ENCODE measurements at places on chromosomes 1 and 21.

GRCh38 chr1:95179205-95179986 lies 54.6 kb upstream of the RWDD3 start:
- no peak for DNase-seq

DNA sequence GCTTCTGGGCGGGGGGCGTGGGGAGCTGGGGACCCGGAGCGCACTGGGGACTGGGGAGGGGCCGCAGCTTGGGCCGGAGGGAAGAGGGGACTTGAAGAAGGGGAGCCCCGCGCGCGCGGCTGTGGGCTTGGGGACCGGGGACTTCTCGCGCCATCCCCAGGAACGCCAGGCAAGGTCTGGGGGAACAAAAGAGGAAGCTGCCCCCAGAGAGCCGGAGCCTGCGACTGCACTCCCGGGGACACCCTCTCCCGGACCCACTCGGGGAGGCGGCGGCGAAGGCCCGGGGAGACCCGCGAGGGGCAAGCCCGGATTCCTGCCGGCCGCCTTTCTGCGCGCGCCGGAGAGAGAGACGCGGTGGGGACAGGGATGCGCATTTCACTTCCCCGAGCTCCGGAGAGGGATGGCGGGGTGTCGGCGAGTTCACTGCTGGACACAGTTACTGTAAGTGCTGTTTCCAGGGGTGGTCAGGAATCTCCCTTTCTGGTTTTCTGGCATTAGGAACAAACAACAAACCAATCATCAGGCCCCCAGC lies 732 bp downstream of the ABCG1 start:
- peak; percentile 64 for DNase-seq

- no peak for DNase-seq
Observed at GRCh38 chr1:67919274-67920072, 86.2 kb upstream of the GNG12 start.

DNA sequence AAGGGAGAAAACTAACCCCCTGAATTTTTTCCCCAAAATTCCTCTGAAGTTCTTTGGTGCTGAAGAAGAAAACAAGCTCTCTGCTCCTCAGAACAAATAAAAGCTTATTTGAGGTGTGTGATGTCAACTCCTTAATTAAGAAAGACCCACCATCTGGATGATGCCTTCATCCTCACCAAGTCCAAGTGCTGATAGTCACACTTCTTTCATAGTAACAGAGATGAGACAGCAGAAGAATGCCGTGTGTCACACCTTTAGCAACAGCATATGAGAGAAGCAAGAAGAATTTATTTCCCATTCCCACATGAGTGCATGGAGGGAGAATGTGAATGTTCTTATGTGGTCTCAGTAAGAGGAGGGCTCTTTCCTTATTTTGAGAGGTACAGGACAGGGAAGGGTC lies 91.2 kb downstream of the TGFB2 start:
- no peak for DNase-seq

DNA sequence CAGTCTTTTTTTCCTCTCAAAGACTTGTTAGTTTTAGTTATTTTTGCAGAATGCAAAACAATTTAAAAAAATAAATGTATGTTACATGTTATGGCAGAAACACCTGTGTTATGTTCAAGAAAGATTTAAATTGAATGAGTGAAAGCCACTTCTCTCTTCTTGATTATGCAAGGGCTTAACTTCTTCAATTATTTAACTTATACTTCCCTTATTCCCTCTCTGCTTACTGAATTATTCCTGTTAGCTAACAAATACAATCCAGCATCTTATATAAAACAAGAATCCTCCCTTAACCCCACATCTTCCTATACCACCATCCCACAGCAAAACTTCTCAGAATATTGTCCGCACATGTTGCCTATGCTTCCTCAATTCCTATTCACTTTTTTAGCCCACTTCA lies 10.7 kb upstream of the FCER1A start:
- DNase-seq = no peak

- DNase-seq = no peak
Observed at GRCh38 chr1:109547463-109548320, 723 bp upstream of the GNAI3 start.

- no peak for DNase-seq
Observed at GRCh38 chr1:30060738-30061137, 662.6 kb downstream of the MATN1 start.

- no peak for DNase-seq
Observed at GRCh38 chr1:177476676-177477075, 305.9 kb downstream of the BRINP2 start.

- peak; percentile 61 for DNase-seq
Observed at GRCh38 chr21:43211072-43211759, 42.4 kb downstream of the CRYAA start.

DNA sequence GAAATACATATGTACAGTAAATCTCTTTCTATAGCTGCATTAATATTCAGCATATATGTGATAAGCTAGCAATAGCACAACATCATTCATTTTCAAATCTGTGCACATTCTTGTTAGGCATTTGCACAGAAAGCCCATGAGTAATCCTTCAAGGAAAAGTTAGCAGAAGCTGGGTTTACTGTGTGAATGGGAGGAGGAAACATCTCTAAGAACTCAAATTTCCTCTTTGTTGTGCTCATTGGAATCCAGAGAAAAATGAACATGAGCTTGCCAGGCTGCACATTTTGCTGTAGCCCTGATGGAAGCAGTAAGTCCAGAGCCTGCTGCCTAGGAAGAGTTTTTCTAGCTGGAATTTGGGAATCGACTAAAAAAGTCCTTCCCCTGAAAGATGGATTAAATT lies 214.2 kb upstream of the FOXD3 start:
- DNase-seq = no peak

- DNase-seq = no peak
Observed at GRCh38 chr1:245807954-245808719, 653.4 kb downstream of the KIF26B start.

- DNase-seq = no peak
Observed at GRCh38 chr1:211347077-211347844, 20.6 kb downstream of the TRAF5 start.

DNA sequence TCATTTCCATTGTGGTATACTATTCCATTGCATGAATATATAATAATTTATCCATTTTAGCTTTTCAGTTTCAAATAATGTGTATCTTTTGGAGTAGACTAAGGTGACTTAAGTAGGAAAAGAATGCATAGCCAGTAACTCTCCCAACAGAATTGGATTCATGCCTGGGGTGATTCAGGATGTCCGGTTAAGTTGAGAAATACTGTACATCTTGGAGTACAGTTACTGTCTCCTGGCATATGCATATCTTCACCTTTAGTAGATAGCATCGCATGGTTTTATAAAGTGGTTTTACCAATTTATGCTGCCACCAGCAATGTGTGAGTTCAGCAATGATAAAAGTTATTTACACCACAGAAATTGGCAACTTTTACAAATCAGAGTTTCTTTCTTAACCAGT lies 18.6 kb upstream of the SLC6A9 start:
- DNase-seq = no peak

DNA sequence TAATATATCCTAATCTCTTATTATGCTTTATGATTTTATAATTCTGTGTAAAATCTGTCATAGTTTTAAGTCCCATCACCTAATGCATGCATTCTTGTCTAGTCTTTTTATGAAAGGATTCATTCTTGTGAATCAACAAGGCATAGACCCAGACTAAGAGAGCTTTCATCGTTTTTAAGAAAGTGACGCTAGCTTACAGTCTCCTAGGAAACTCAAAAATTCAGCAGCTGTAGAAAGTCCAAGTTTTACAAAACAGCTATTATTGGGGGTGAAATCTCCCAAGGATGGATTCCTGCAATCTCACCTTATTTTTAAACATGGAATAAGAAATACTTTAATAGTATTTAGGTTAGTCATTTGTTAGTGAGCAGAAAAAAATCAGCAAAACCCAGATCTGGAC lies 104.7 kb downstream of the NCAM2 start:
- DNase-seq = no peak

- no peak for DNase-seq
Observed at GRCh38 chr1:54377040-54377691, 29.0 kb downstream of the SSBP3 start.

- DNase-seq = no peak
Observed at GRCh38 chr1:33128781-33129180, 47.8 kb downstream of the AZIN2 start.

GRCh38 chr1:93625582-93626327 lies 55.9 kb downstream of the BCAR3 start:
- DNase-seq = no peak

- no peak for DNase-seq
Observed at GRCh38 chr1:39826583-39826982, 37.9 kb upstream of the BMP8B start.

- no peak for DNase-seq
Observed at GRCh38 chr1:8941906-8942305, 3.8 kb upstream of the CA6 start.

DNA sequence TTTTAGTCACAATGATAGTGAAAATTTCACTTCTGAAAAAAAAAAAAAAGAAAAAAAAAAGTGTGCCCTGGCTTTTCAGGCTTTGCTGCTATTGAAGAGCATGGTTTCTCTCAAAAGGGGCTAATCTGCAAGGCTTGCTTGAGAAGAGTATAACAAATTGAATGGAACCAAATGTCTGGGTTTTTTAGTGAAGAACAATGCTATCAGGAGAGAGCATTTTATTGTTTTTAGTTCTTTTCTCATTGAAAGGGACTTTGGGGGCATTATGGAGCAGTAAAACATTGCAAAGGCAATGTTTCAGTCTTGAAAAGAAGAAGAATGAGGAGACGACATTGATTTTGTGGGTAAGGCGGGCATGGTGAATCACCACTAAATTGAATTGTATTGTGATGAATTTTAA lies 28.2 kb downstream of the VCAM1 start:
- DNase-seq = no peak

Data from aorta (tissue), 5 donors.